ENCODE measurements at places on chromosomes 1 and 21.

DNA sequence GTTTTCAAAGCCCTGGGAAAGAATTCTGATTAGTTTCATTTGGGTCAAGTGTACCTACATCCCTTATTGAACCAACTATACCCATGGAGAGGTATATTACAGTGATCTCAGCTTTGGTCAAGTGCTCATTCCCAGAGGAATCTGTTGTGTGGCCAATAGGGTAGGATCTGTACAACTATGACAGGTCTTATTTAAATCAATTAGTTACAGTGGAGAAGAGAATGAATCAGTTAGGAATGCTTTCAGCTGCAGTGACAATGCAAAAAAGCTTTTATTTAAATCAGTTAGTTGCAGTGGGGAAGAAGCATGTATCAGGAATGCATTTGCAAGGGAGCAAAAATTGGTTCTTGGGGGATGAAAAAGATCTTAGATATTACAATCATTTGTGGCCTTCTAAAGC, 119.0 kb downstream of the FGGY start:
- DNase-seq = no peak

GRCh38 chr1:227544067-227545050, 19.0 kb upstream of the ZNF678 start:
- DNase-seq = no peak

GRCh38 chr1:190376044-190376443, 101.6 kb downstream of the BRINP3 start:
- no peak for DNase-seq

DNA sequence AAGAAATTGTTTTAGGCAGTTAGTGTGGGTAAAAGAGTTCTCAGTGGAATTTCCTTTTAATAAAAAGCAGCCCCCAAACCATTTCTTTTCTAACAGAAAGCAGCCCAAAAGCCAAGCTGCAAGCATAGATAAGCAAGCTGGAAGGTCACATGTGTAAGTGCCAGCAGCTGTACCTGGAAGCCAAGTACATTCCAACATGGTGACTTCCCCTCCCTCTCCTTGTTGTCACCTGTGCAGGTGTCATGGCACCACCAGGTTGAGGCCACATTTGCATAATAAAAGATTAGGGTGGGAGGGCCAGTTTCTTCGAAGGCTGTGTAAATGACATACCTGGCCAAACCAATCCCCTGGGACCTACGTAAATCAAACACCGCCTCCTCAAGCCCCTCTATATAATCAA, 240.3 kb upstream of the RAB4A start:
- DNase-seq = no peak

DNA sequence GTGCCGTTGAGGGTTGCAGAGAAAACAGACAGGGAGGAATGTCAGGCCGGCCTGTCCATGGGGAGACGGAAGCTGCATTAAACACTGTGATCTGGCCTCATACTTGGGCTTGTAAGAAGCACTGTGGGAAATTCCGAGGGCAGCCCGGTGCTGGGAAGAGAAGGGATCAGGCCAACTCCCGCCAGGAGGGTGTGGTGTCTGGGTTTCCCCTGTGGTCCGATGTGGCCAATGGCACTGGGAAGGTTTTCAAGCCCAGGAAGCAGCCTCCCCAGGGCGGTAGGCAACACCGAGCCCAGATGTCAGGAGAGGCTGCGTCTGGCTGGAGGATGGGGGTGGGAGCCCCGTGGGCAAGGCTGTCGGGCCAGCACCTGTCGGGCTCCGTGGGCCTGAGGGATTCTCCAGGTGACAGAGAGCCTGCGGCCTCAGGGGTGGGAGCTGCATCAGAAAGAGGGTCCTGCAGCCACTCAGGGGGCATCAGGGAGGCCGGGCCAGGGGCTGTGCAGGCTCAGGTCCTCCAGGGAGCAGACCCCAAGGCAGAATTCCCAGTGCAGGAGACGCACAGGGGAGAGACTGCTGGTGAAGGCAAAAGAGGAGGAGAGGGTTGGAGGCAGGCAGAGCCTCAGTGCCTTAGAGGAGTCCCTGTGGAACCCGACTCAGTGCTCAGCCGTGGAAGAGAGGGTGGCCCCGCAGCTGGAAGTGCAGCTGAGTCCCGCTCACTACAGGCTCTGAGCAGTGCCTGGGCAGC, 8.4 kb downstream of the UBASH3A start:
- no peak for DNase-seq

Data from ACHN (cell line).